ENCODE measurements at places on chromosomes 2 and 18.

DNA sequence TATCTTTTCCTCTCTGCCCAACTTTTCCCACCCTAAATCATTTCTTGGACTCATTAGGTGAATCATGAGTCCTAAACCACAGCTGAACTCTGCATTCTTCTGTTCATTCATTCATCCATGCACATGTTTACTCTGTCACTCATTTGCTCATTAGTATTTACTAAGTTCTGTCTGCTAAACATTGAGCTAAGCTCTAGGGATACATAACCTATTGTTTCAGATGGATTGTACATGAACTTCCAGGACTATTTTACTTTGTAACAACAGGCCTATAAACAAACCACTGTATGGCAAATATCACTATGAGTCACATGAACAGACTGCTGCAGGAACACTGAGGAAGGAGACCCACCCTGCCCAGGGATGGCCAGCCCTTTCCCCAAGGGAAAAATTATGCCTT is 14.6 kb upstream of the DYNC2LI1 start:
- no peak for DNase-seq

DNA sequence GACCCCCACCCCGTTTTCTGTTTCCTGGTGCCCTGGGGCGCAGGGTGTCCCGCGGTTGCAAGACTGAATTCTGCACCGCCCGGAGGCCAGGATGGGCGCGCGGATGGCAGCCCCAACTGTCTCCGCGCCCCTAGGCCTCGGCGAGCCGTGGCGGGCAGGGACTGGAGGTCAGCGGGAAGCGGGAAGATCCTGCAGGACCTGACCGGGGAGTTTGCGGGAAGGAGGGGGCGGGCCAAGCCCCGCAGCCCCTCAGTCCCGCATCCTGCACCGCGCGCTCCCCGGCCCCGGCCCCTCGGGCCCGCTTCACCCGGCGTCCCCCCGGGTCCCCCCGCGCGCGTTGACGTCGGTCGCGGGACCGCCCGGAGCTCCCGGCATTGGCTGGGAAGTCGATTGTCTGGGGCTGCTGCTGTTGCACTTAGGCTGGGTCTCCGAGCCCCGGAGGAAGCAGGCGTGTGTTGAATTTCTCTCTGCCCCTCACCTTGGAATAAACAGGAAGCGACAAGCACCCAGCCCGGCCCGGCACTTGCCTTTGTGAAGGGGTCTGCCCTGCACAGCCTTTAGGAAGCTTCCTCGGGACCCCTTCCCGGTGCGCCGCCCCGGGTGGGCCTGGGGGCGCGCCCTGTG is at the start of gene LDLRAD4:
Gene LDLRAD4, plus strand, starts transcription at position 393 of the 624 bp plus-strand sequence.
- peak; percentile 42 for DNase-seq

DNA sequence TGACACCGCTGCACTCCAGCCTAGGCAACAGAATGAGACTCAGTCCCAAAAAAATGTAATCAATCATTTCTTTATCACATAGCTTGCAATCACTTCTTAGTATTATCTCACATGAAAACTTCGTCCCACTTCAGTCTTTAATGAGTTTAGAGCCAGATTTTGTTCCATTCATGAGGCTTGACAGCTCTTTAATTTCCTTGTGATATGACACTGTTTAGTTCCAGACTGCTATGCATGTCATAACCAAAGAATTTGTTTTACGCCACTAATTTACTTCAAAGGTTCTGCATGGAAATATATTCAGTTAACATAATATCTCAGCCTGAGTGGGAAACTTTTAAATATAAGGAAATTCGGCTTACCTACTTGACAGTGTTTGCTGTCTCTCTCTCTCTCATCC is 113.1 kb downstream of the ZNF532 start:
- DNase-seq: no peak

DNA sequence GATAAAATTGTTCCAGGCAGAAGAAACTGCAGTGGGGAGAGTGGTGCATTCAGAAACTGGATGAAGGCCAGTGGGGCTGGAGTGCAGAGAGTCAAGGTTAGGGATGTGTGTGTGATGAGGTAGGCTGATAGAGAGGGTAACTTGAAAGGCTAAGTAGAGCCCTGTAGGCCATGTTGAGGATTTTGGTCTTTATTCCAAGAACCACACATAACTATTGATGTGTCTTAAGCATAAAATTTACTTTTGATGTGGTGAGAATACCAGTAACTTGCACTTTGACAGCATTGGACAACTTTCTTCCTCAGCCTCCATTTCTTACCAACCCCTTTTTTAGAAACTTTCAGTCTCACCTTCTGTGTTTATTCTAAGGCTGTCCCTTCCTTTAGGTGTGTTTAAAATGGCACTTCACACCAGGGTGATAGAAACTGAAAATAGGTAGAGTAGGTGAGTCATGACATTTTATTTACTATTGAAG is 22.6 kb downstream of the MTX2 start:
- DNase-seq: peak; percentile 4

DNA sequence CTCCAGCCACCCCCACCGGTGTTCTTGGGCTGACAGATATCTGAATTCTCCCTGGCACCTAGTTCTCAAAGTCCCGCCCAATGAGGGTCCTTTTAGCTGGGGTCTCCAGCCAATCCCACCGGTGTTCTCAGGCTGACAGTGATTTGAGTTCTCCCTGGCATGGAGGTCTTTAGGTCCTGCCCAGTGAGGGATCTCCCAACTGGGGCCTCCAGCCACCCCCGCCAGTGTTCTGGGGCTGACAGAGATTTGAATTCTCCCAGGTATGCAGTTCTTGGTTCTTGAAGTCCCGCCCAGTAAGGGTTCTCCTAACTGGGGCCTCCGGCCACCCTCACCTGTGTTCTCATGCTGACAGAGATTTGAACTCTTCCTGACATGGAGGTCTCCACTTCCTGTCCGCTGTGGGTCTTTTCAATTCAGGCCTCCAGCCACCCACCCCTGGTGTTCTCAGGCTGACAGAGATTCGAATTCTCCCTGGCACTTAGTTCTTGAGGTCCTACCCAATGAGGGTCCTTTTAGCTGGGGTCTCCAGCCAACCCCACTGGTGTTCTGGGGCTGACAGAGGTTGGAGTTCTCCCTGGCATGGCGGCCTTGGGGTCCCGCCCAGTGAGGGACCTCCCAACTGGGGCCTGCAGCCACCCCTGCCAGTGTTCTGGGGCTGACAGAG is 154.6 kb downstream of the ANKRD36 start:
- no peak for DNase-seq

Measured in activated naive CD8-positive, alpha-beta T cell treated with anti-CD3 and anti-CD28 coated beads for 36 hours (primary cell).